ENCODE measurements at places on chromosomes 12 and 14.

DNA sequence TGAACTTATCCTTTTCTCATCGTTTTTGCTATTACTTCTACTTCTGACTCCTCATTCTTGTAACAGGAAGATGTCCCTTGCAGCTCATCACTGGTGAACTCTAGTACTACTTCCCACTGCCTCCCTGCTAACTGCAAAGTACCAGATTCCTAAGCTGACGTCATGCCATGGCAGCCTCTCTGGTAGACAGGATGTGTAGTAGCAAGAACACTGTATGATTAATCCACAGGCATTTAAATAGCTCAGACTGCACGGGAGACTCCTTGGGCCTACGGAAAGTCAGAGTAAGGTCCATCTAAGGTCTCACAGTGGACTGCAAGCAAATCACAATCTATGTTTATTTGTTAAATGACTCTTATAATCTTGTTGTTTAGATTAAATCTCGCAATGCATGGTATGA is 43.5 kb downstream of the DNAI7 start:
- DNase-seq, result peak; percentile 39

GRCh38 chr12:69947897-69948296 is 122.9 kb downstream of the MYRFL start:
- DNase-seq, result no peak

- DNase-seq, result peak; percentile 57
Measured at GRCh38 chr12:124277394-124278241, 17.3 kb upstream of the RFLNA start.

DNA sequence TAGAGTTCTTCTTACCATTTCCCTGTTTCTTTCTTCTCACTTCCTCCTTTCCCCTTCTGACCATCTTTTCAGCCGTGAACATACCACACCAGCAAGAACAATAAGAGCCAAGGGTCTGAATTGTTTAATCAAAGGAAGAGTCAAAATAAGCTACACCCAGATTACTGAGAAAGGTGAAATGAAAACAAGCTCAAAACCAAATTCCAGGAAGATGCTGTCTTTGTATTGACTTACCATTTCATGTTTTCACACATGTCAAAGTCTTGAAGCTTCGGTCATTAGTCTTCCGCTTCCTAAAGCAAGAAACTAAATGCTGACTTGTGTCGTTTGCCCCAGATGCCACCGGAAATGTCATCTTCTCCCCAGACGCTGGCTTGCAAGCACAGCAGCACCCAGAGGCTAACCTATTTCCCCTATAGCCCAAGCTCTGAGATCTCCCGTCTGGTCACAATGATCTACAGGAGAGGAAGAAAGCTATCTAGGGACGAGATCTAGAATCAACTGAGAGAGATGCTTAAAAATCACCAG is 136.5 kb upstream of the AMIGO2 start:
- DNase-seq, result no peak

DNA sequence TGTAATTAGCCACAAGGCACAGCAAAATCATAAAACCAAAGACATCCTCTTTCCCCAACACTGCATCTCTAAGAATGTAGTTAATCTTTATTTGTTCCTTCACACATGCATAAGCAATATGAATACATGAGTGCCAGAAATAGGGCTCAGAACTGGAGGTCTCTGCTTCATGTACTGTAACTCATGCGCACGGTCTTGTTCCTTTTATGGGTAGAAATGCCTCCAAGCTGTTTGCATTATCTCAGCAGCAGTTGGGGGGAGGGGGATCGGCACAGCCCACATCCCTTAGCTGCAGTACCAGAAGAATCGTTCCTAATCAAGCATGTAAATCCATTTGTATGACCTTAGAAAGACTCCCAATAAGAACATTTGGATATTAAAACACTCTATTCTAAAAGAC is 20.0 kb downstream of the RHOJ start:
- DNase-seq, result peak; percentile 6

DNA sequence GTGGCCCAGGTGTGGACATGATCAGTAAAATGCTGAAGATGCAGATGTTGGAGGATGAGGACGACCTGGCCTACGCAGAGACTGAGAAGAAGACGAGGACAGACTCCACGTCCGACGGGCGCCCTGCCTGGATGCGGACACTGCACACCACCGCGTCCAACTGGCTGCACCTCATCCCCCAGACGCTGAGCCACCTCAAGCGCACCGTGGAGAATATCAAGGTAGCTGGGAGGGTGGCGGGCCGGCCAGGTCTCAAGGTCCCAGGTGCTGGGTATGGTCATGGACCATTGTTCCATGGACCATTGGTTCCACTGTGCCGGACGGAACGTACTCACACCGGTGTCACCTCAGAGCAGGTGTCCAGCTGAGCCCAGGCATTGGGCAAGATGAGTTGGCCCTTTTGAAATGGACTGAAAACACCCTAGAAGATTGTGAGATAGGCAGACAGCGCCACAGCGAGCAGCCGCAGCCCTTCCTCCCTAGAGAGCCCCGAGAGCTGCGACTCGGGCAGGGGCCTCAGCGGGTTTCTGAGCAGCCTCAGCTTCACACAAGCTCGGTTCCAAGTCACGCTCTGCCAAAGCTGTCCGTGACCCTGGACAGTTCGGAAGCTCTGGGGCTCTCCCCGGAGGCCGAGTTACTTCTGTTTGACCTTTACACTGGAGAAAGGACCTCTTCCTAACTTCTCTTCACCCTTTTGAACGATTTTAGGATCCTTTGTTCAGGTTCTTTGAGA is 38.9 kb downstream of the HSP90AA1 start:
- DNase-seq, result no peak

DNA sequence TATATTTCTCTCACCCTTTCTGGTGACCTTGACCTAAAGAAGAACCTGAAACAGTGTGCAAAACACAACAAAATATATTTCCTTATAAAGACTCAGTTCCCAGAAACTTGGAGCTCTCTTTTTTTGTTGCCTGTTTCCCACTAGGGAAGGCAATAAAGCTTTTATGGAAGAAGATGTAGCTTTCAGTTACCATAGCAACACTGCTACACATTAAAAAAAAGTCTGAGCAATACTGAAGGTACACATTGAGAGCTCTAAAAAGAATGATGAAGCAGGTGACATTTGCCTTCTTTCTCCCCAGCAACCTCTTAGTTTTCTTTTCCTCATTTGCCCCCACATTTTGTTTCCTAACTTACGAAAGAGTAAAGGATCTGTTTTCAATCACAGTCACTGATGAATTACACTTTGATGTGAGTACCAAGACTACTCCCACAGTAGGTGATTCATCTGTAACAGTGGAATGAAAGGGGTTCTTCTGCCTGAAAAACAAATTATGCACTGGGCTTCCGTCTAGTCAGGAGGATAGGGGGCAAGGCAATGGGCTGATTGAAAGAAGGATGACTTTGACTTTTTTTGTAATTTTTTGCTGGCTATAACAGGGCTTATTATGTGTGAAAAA is 1.1 kb upstream of the CATSPERB start:
- no peak for DNase-seq

GRCh38 chr12:52810554-52810953 is 3.4 kb downstream of the KRT4 start:
- DNase-seq, result no peak

GRCh38 chr12:100699209-100699608 is 95.4 kb upstream of the ANO4 start:
- DNase-seq, result no peak

GRCh38 chr12:53325511-53326061 is 4.2 kb upstream of the AAAS start:
- no peak for DNase-seq

DNA sequence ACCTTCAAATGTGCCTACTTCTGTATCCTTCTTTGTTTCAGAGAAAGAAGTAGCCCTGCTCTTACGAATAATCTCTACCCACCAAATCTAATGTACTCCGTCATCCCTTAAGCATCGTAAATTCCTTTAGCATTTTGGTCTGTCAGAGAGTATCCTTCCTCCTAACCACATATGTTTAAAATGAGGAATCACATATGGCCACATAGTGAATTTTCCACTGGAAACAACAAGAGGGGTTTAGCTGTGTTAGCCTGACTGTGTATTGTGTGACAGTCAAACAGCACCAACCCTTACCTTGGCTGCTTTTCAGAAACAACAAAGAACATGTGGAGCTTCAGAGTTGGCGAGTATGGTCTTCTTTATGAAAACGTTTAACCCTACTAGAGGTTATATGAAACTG is 5.5 kb downstream of the LUM start:
- DNase-seq, result no peak

DNA sequence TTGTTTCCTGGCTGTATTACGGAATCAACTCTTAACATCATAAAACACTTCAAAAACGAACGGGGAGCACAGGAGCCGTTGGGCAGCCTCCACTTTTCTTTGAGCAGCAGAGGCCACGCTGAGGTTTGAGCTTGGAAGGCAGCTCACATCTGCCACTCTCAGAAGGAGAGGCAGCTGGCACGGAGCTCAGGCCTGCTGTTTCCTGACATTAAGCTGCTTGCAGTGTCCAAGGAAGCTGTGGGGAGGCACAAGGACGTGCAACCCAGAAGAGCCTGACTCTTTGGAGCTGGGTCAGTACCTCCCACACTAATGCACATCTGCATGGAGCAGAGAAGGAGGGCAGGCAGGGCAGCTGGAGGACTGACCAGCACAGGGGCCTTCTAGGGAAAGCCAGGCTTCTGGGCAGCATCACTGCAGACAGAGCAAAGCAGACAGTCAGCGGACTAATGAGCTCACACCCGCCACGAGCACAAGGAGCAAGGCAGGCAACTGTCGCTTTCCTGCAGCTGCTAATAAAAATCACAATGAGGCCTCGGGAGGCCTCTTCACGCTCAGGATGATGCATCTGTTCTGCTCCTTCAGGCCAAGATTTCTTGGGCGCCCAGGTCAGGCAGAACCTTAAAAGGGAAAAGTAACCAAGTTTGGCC is 211.1 kb downstream of the GLT1D1 start:
- peak; percentile 89 for DNase-seq
